ENCODE measurements at places on chromosomes 3 and 15.

GRCh38 chr3:108546247-108546646 is 35.9 kb upstream of the MYH15 start:
- DNase-seq = no peak

DNA sequence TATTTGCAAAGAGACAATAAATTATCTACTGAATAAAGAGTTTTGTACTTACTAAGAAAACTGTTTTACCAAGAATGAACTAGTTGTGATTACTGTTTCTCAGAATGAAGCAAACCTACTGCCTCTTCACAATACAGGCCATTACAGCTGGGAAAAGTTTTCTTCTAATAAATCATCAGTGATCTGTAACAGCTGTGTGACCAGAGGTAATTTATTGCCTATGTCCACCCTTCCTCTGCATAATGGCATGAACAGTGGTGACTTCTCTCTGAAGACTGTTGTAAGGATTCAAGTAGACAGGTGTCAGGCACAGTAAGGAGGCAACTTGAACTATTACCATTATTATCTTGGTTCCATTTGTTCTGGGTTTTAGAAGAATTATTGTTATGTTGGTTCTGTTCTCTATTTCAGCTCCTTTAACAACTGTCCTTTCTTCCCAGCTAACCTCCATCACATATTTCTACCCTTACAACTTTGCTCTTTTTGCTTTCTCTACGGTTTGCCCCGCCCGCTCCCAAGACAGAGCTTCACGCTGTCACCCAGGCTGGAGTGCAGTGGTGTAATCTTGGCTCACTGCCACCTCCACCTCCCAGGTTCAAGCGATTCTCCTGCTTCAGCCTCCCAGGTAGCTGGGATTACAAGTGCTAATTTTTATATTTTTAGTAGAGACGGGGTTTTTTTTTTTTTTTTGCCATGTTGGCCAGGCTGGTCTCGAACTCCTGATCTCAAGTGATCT is 51.5 kb downstream of the PRKAR2A start:
- no peak for DNase-seq

- no peak for DNase-seq
Observed at GRCh38 chr3:108972482-108972881, 18.8 kb upstream of the GUCA1C start.

DNA sequence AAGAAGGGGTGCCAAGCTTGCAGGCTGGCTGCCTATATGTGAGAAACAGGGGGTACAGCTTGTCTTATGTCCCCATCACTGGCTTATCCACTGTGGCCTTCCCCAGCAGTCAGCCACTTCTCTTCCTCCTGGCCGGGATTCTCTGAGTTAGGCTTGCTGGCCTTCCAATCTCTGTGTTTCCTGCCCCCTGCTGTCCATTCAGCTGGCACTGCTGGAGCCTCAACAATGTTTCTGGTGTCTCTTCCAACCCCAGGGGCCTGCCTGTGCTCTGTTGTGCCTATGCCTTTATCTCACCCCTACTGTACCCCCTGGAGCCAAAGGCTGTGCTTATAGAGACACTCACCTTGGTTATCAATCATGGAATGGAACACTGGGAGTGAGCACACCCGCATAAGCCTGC is 36.5 kb downstream of the ANAPC13 start:
- DNase-seq = peak; percentile 26

DNA sequence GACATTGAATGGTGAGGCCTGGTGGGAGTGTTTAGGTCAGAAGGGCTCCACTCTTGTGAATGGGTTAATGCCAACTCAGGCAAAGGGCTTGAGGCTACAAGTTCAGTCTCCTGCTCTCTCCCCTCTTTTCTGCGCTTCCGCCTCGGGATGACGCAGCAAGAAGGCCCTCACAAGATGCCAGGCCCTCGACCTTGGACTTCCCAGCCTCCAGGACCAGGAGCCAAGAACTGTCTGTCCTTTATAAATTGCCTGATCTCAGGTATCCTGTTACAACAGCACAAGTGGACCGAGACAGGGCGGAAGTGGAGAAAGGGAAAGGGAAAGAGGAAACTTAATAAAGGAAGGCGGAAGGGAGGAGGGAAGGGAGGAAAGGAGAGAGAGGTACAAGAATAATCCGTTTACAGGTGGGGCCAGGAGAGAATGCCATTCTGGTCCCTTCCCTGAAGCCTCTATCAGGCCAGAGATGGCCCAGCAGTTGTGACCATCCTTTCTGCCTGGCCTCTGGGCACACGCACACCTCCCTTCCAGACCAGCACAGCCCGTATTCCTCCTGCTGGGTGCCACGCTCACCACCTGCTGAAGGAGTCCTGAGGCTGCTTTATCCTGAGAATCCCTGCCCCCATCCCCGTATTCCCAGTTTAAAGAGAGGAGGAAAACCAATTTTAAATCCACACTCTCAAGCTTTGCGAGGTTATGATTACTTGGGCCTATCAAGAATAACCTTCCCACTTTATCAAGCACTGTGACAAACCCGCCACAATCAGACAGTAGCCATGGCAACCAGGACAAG is 64.2 kb downstream of the OXNAD1 start:
- DNase-seq = peak; percentile 30

GRCh38 chr3:170740726-170741591 is 129.0 kb downstream of the RPL22L1 start:
- peak; percentile 72 for DNase-seq

GRCh38 chr15:94231723-94232468 is 535 bp downstream of the MCTP2 start:
- DNase-seq = peak; percentile 29

- DNase-seq = no peak
Observed at GRCh38 chr15:92605225-92605944, 50.2 kb downstream of the FAM174B start.

DNA sequence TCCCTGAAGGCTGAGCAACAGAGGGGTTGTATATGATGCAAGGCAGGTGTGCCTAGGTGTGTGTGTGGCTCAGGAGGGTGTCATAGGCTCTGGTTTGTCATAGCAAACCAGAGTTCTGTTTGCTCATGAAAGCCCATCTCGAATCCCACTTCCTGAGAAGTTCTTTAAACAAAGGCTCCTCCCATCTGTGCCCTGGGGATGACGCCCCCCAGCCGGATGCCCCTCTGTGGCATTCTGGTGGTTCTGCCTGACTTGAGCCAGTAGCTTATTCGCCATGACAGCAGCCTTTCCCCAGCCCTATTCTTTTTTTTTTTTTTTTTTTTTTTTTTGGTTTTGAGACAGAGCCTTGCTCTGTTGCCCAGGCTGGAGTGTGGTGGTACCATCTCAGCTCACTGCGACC is 45.4 kb downstream of the PDIA5 start:
- no peak for DNase-seq

- DNase-seq = no peak
Observed at GRCh38 chr15:74041777-74042435, 40.4 kb downstream of the GOLGA6A start.

GRCh38 chr3:197736010-197736490 is 654 bp downstream of the RUBCN start:
- DNase-seq = peak; percentile 69

DNA sequence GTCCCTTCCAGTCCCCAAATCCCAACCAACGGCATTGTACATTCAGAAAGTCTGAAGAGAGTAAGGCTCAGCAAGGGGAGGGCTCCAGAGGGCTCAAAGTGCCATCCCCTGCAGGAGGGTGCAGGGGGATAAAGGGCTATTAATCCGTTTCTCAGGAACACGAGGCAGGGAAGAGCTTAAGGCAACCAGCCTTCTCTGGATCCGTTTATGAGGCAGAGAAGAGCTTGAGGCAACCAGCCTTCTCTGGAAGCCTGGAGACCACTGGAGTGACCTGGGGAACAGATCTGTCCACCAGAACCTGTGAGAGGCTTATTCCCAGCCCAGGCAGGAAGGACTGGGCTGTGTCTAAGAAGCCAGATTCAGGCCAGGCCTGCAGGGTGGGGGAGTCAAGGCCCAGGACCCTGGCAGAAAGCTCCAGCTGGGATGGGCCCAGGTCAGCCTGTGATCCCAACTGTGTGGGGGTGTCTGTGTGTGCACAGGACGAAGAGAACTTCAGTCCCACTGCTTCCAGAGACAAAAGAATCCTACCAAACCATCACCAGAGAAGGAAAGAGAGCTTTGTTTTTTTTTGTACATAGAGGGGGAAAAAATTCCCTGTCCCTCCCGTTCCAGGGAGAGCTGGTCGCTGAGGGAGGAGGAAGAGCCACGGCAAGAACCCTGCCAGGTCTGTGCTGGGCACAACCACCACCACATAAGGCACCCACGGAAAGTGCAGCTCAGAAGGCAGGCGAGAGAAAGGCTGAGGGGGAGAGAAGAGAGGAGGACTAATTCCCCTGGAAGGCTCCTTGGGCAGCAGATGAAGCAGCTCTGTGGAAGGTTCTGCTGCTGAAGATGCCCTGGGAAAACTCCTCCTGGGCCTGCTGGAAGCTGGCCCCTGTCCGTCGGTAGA is 1.6 kb upstream of the ULK3 start:
- DNase-seq = peak; percentile 41

GRCh38 chr3:32667072-32667582 is 17.9 kb upstream of the CNOT10 start:
- DNase-seq = no peak

DNA sequence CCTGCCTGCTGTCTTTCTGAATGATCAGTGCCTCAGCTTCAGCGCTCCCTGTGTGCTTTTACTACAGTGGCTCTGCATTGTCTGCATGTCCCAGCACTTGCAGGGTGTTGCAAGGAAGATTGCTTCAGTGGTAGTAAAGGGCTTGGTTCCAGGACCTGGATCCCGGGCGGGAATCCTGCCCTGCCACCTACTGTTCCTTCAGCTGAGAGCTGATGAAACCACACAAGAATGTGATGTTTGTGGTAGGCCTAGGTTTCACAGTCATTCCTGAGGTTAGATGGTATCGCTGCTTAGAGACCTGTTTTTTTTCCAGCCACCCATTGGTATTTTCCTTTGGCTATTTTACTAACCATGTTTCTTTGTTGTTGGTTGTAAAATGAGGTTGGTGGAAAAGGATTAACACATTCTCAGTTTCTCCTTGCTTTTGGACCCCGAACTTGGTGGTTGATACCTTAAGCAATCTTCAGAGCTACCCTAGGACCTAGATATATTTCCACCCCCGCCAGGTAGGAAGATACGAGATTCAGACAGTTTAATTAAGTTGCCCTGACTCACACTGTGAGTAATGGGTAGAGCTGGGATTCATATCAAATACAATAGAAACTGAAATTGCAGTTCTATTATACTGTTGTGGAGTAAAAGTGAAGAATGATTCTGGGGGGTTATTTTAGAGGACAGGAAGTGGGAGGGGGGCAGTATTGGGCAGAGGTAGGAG is 11.4 kb downstream of the GPR87 start:
- DNase-seq = no peak

- no peak for DNase-seq
Observed at GRCh38 chr15:88852476-88852875, 42.9 kb downstream of the HAPLN3 start.

GRCh38 chr15:44667039-44667360 is 3.5 kb upstream of the SPG11 start:
- DNase-seq = no peak

GRCh38 chr3:177449360-177450006 is 252.2 kb upstream of the TBL1XR1 start:
- no peak for DNase-seq

- no peak for DNase-seq
Observed at GRCh38 chr15:67573194-67573593, 30.7 kb downstream of the MAP2K5 start.

DNA sequence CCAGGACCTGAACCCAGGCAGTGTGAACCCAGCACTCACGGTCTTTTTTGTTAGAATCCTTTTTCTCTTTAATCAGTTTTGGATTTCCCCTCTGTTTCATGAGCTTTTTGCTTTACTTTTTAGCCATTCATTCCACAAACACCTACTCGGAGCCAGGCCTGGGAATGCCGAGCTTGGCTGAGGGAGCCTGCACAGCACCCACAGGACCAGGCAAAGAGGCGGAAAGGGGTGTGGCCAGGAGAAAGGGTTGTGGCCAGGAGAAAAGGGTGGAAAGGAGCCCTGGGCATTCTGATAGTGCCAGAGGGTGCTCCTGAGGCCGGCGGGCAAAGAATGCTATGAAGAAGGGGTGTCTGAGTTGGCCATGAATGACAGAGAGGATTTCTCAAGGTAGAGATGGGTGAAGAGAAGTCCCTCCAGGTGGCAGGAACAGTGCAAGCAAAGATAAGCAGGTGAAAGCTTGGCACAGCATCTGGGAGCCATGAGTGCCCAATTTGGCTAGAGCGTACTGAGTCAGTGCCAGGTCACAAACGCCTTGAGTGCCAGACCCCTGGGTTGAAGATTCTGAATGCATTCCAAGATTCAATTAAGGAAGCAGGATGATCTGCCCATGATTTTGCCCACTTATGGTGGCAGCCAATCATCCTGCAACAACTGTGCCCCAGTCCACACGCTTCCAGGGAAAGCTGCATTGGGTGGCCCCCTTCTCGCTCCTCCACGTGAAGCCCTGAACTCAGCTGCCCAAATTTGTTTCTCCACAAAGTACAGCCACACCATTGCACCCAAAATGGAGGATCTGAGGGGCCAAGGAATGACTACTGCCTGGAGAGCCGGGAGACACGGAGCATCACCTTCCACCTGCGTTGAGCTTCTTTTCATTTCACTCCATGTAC is 157.2 kb downstream of the XXYLT1 start:
- DNase-seq = no peak

- DNase-seq = peak; percentile 31
Observed at GRCh38 chr15:101045835-101046691, 126.9 kb downstream of the LRRK1 start.

GRCh38 chr15:88032787-88033186 is 223.8 kb downstream of the NTRK3 start:
- DNase-seq = no peak

DNA sequence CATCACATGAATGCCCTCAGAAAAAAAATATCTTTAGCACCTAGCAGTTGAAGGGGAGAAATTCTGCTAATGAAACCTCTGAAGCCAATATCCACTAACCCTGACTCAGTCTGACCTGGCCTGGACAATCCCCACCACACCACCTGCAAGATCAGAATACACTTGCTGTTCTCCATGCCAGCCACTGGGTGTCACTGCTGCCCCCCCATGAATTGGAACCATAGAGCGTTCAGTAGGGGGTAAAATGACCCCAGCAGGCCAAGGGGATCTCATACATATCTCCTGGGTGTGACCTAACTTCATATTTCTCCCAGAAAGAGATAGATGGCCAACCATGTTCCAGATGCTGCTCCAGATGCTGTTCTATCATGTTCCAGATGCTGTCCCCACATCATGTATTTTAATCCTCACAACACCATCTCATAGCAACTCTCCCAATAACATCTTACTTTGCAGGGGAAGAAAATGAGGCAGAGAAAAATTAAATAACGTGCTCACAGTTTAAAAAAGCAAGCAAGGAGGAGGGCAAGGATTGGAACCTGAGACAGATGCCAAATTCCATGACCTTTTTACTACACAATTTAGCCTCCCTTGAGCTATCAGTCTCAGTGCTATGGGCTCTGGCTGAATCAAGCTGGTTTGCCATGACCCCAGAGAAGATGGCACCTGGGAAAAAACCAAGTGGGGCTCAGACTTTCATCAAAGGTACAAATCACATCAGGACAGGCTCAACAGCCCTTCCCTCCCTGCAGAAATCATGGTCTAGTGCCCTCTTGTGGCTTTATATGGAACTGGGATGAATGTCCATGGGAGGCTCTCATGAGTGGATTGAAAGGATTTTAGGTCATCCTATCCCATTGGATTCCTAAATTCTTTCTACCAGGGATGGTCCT is 12.4 kb downstream of the NTRK3 start:
- peak; percentile 49 for DNase-seq

- DNase-seq = no peak
Observed at GRCh38 chr15:77059786-77060361, 11.0 kb downstream of the TSPAN3 start.

- peak; percentile 7 for DNase-seq
Observed at GRCh38 chr15:101057841-101058407, 138.8 kb downstream of the LRRK1 start.

Data from testis (tissue), 5 donors.